Activated CD8-positive, alpha-beta T cell treated with anti-CD3 and anti-CD28 coated beads for 36 hours (primary cell): ENCODE measurements at places on chromosomes 5 and 9.

DNA sequence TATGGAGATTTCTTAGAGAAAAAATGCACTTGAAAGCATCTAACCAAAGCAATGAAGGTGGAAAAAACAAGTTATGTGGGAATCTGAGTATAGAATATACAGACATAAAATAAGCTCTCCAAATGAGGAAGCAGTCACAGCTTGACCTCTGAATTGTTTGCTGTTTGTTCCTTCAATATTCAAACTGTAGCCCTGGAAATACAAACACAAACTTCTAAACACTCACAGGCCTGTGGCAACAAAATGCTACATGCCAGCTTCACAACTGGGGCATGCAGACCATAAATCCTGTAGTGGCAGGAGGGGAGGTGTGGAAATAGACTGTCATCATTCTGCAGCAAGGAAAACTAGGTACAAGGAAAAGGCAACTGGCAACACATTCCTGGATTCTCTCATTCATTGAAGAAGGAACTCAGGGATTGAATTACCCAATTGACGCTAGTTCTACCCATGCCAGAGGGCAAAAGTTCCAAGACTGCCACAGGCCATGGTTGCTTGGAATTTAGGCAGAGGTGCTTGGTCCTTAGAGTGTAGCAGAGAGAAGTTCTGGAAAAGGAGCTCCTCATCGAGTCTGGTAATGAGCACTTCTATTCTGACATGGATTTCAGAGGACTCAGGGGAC lies 349.6 kb downstream of the PDE4D start:
- DNase-seq, result no peak

- DNase-seq, result no peak
Measured at GRCh38 chr5:177552839-177553455, 1.4 kb downstream of the FAM193B start.

DNA sequence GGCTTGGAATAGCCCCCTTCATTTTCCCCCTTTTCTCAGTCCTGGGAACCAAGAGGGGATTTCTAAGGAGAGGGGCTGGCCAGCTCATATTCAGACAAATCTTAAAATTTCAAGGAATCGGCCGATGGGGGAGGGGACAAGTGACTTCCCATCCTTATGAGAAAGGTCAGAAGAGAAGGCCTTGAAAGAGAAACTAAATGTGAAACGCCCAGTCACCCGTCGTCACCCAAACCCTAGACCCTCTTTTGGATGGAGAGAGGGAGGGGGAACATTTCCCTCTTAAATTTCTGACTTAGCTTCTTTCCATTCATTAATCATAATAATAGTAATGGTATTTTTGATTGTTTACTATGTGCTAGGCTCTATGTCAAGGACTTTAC lies 850 bp upstream of the CCL19 start:
- DNase-seq, result no peak

- no peak for DNase-seq
Measured at GRCh38 chr5:117590944-117591343, 1016.3 kb upstream of the SEMA6A start.

GRCh38 chr9:35673132-35674024 lies at the start of gene CA9:
Gene CA9 (plus strand): TSS chr9:35673928. CDS start chr9:35673960, 32 bp downstream.
- peak; percentile 21 for DNase-seq

- DNase-seq, result no peak
Measured at GRCh38 chr5:134994560-134995156, 27.0 kb downstream of the CATSPER3 start.

DNA sequence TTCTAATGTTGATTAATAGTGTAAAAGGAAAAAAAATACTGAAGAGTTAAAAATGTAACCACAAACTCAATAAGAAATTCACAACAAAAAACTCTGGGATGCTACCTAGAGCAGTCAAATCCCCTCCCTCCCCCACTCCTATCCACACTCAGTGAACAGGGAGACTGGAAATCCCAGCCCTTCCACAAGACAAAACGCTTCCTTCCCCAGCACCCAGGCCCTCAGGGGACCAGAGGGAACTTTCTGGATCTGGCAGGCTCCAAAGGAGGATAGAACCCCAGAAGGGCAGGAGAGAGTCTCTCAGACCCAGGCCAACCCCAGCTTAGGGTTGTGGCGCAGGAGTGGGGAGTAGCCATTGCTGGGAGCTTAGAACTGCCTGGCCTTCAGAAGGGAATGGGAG lies 55.0 kb downstream of the DCP2 start:
- DNase-seq, result no peak

GRCh38 chr5:149702934-149703646 lies 27.0 kb upstream of the PPARGC1B start:
- DNase-seq, result no peak

DNA sequence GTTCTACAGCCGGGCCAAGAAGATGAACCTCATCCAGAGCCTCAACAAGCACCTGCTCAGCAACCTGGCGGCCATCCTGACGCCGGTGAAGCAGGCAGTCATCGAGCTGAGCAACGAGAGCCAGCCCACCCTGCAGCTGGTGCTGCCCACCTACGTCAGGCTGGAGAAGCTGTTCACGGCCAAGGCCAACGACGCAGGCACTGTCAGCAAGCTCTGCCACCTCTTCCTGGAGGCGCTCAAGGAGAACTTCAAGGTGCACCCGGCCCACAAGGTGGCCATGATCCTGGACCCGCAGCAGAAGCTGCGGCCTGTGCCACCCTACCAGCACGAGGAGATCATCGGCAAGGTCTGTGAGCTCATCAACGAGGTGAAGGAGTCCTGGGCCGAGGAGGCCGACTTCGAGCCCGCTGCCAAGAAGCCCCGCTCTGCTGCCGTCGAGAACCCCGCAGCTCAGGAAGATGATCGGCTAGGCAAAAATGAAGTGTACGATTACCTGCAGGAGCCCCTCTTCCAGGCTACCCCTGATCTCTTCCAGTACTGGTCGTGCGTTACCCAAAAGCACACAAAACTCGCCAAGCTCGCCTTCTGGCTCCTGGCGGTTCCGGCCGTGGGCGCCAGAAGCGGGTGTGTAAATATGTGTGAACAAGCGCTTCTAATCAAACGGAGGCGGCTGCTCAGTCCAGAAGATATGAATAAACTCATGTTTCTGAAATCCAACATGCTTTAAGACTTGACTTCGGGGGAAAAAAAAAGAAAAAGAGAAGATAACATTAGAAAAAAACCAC lies 28.5 kb downstream of the AMBP start:
- no peak for DNase-seq

DNA sequence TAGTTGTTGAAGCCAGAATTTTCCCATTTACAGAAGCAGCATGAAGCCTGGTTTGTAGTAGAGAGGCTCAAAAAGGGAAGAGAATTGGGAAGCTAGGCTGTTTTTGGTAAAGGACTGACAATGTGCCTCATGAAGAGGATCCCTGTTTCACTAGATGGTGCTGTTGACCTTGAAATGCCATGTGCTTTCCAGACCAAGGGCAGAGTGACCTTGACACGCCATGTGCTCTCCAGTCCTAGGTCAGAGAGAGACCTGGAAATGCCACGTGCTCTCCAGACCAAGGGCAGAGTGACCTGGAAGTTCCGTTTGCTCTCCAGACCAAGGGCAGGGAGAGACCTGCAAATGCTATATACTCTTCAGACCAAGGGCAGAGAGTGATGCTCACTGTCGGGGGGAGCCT lies 32.0 kb downstream of the UNC13B start:
- DNase-seq, result no peak

DNA sequence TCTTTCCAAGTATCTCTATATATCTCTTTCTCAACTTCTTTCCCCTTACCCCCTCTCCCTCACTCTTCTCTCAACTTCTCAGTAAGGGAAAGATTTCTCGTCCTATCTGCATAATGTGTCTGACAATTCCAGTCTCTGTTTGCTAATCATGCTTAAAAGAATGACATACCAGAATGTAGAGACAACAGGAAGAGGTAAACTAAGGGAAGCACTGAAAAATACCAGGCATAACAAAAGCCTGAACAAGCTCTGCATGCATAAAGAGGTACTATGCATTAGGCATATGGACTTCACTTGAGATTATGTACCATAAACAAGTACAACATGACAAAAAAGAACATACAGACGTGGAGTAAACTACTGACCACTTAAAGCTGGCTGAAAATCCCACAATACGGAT lies 62.6 kb downstream of the SEMA5A start:
- no peak for DNase-seq

- no peak for DNase-seq
Measured at GRCh38 chr9:137014166-137014565, 13.9 kb downstream of the ABCA2 start.

DNA sequence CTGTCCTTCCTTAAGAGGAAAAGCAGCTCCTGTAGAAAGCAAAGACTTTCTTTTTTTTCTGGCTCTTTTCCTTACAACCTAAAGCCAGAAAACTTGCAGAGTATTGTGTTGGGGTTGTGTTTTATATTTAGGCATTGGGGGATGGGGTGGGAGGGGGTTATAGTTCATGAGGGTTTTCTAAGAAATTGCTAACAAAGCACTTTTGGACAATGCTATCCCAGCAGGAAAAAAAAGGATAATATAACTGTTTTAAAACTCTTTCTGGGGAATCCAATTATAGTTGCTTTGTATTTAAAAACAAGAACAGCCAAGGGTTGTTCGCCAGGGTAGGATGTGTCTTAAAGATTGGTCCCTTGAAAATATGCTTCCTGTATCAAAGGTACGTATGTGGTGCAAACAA lies 42.3 kb downstream of the NR4A3 start:
- no peak for DNase-seq

- DNase-seq, result peak; percentile 69
Measured at GRCh38 chr5:174327317-174327864, 281.9 kb downstream of the NSG2 start.

DNA sequence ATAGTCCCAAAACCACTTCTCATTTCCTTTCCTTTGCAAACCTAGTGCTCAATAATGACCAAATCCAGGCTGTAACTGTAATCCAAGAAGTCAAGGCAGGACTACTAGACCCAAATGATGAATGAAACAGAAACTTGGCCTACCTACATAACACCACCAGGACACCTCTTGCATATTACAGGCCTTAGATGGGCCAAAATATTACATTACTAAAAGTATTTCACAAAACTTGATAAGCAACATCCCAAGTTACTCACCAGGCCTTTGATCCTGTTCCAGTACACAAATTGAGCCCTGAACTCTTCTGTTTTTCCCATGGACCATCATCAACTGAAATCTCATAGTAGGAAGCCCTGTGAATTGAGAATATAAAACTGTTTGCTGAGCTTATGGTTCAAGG lies 34.8 kb downstream of the NADK2 start:
- no peak for DNase-seq

DNA sequence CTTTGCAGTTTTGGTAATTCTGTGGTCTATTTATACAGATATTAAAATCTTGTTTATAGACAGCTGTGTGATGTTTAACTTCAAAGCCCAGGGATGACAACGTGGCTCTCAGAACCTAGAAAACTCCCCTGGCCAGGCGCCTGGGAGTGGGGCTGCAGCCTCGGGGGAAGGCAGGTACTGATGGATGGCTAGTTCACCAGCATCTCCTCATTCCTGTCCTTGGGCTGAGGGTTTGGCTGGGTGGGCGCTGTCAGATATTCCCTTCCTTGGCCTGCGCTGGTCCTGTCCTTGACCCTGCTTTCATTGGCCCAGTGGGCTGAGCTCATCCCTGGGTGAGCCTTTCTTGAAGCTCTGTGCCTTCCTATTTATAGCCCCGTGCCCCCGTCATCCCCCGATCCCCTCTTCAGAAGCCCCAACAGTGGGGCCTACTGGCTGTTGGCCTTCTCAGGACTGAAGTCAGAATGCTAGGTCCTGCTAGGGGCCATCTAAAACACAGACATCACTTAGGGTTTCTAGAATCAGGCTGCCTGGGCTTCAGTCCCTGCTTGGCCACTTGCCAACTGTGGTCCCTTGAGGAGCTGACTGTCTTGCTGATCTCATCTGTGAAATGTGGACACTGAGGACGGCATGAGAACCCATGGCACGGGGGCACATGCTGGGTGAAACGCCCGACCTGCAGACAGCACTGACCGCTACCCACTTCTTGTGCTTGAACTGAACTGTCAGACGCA lies 20.9 kb downstream of the SH3GLB2 start:
- no peak for DNase-seq

DNA sequence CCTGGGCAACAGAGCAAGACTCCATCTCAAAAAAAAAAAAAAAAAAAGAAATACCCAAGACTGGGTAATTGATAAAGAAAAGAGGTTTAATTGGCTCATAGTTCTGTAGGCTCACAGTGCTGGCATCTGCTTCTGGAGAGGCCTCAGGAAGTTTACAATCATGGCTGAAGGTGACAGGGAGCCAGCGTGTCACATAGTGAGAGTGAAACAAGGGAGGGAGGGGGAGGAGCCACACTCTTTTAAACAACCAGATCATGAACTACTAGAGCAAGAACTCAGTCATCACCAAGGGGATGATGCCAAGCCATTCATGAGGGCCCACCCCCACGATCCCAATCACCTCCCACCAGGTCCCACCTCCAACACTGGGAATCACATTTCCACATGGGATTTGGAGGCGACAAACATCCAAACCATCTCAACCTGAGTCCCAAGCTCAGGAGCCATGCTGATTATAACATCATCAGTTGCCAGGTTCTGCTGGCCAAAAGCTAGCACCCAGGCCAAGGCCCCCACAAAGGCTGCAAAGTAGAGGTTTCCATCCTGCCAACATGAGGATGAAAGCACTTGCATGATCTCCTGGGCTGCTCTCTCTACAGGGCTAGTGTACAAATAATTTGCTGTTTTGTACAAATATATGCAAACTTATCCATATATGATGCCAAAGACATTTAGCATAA lies 15.3 kb downstream of the DENND1A start:
- peak; percentile 47 for DNase-seq

- DNase-seq, result no peak
Measured at GRCh38 chr9:84310883-84311282, 29.7 kb downstream of the SLC28A3 start.

DNA sequence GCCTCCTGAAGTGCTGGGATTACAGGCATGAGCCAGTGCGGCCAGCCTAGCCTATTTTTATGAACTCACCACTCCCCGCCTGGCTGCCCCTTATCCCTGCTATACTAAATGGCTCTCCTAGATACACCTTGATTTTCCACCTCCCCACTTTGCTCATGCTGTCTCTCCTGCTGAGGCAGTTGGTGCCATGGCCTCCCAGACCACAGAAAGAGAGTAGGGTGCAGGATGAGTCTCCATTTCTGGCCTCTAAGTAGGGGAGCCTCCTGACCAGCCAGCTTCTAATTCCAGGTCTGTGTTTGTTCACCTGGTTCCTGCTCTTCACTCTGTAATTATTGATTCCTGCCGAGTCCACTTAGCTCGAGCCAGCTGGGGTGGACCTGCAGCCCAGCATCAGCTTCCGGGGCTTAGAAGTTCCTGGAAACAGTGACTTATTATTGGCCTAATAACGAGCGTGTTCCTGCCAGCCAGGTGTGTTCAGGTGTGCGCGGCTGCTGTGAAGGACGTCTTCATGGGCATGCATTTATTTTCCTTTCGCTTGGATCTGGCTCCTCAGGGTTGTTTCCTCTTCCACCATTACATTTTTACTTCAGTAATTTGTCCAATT lies 34.0 kb downstream of the ZNF618 start:
- no peak for DNase-seq

DNA sequence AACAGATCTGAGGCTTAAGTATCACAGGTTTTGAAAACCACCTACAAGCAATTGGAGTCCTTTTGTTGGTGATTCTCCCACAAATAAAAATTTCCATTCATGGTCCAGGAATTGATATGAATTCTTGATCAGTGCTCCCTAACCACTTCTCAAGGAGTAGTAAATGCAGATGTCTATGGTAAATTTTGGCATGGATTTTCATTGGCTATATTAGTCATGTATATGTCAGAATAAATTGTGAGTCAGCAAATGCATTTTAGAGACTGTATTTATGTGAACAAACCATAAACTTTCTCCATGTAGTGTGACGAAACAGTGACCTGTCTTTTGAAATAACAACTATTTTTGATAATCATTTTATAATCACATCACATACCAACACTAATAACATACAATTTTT lies 611.1 kb downstream of the HTR1A start:
- DNase-seq, result no peak

- DNase-seq, result peak; percentile 37
Measured at GRCh38 chr9:77751341-77752091, 103.4 kb upstream of the GNA14 start.

- no peak for DNase-seq
Measured at GRCh38 chr9:73143711-73144328, 7.8 kb upstream of the ANXA1 start.
